Activated CD4-positive, alpha-beta T cell treated with anti-CD3 and anti-CD28 coated beads, Interleukin-2, Interleukin-6, amounts not matched to agents 100 ng/mL and 50 ng/mL, durations not matched to agents 16 hours and 8 hours (primary cell): ENCODE measurements at places on chromosomes 4 and X.

DNA sequence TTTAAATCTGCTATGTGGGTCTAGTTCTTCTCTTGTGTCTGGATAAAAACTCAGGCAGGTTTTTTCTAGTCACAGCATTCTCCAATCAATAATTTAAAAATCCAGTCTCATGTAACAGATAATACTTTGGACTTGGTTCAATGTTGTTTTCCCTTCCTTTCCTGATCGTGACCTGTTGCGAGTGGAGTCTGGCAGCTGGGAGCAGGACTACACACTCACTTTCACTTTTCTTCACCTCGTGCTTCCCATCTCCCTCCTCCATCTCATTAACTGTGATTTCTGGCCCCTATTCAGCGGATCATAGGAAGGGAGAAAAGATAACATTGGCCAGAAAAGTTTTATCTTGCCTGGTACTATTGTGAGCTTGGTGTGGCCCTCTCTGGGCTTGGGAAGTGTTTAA, 96.6 kb upstream of the GATB start:
- DNase-seq = no peak

DNA sequence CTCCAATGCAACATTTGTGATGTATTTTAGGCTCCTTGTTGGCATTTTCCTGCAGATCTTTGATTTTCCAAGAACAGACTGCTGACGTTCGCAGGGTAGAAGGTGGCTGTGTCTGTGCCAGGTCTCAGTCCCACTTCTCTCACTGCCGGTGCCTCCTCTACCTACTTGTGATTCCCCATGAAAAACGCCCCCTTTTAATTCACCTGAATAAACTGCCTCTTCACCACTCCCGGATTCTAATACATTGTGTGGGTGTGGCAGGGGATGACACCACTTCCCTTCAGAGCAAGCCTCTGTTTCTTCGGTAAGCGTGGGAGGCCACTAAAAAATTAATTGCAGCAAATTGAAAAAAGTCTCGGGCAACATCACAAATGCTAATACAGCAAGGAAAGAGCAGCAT, 96.1 kb upstream of the FAM9B start:
- DNase-seq = no peak

- DNase-seq = no peak
Observed at GRCh38 chr4:125789023-125789422, 474.3 kb downstream of the FAT4 start.

DNA sequence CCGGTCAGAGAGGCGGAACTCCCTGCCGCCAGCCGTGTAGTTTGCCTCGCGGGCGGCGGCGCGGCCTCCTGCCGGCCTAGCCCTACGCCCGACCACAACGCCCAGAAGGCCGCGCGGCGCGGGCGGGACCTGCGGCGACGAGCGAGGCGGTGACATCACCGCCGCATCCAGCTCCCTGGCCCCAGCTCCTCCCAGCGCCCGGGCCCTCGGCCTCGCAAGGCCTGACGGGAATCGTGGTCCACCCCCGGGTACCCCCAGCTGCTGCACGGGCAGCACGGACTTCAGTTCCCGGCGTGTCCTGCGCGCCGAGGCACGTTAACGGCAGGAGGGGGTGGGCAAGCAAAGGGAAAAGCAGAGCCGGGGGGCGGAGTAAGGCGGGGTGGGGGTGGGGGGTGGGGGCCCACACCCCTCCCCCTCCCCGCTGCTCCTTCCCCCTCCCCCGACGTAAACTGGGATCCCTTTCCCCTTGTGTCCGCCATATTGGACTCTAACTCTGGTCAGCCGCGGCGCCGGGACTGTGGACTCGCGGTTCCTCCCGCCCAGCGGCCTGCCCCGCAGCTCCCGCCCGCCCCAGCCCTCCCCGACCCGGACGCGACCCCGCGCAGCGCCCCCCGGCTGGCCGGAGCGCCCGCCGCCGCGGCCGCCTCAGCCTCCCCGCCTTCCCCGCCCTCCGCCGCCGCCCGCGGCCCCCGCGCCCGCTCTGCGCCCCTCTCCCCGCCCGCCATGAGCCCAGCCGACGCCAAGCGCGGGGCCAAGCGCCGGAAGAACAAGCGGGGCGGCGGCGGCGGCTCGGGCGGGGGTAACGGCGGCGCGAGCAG, at the start of gene FAM193A:
FAM193A (plus strand) TSS at position 455 of the 818 bp plus-strand sequence; CDS start at position 724, 269 bp downstream.
- peak; percentile 100 for DNase-seq

GRCh38 chr4:146443525-146443924, 78.2 kb downstream of the SLC10A7 start:
- no peak for DNase-seq

DNA sequence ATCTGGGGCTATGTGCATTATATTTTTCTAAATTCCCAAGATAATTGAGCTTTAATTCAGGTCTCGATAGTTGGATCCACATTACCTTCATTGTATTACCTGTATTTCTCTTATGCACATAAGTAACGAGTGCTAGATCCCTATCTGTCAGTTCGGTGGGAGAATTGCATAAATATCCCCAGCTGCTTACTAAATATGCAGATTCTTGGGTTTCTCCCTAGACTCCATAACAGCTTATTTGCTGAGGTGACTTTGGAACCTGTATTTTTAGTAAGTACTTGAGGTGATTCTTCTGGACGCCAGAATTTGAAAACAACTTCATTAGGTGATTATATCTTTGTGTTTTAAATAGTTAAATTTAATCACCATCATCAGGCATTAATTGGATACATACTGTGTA, 15.0 kb downstream of the UGT8 start:
- DNase-seq = no peak

- no peak for DNase-seq
Observed at GRCh38 chr4:24042094-24042493, 152.2 kb upstream of the PPARGC1A start.

GRCh38 chrX:110222497-110223257, 95.2 kb downstream of the AMMECR1 start:
- DNase-seq = no peak

DNA sequence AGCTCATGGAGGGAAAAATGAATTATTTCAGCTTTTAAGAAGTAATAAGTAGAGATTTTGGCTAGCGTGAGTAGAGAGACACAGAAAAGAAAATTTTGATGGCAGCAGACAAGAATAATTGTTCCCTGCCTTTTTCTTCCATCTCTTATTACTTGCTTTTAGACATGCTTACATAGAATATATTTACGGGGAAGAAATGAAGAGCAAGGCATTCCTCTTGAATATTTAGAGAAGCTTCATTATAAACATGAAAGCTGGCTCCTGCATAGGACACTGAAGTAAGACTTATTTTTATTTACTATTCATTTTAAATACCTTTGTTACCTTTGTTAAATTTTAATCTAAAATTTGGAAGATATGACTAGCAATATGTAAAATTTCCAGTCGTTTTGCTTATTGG, 32.2 kb downstream of the DCK start:
- DNase-seq = no peak

DNA sequence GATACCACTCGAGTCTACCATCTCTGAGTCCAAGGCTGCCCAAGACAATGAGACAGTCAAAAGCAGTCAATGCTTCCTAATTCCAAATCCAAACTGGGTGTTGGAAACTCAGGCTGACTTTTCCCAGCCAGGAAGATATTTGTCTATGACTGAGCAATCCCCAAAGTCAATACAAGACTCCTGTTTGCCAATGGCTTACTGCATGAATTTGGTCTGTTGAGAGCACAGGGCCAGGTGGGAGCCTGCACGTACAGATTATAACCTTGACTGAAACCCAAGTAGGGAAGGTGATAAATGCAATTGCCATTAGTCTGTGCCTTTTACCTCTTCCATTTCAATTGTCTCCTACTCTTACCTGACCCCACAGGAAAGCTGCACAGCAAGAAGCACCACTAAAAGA, 72.6 kb upstream of the PPARGC1A start:
- no peak for DNase-seq

GRCh38 chrX:38694394-38694793, 106.9 kb upstream of the MID1IP1 start:
- DNase-seq = no peak

GRCh38 chrX:103503853-103504207, 15.5 kb downstream of the RAB40A start:
- no peak for DNase-seq

- DNase-seq = peak; percentile 40
Observed at GRCh38 chr4:118281611-118282442, 71.0 kb downstream of the PRSS12 start.
